Naive thymus-derived CD8-positive, alpha-beta T cell (primary cell): ENCODE measurements at places on chromosomes 11 and 22. TPM values are rescaled to one million over a fixed set of nuclear protein-coding genes. Genes with fewer than 3 reads are reported as not detected.

- DNase-seq = no peak
- no peaks in the 10 kb centered on the region for H3K4me1 ChIP-seq
- H3K27ac ChIP-seq = no peak overlapping the region
- H3K4me3 ChIP-seq = no peak overlapping the region
- H3K36me3 ChIP-seq = no peaks in the 10 kb centered on the region
- H3K27me3 ChIP-seq = no peaks in the 10 kb centered on the region
These were observed 201.5 kb upstream of the LUZP2 start for GRCh38 chr11:24295360-24295759.

DNA sequence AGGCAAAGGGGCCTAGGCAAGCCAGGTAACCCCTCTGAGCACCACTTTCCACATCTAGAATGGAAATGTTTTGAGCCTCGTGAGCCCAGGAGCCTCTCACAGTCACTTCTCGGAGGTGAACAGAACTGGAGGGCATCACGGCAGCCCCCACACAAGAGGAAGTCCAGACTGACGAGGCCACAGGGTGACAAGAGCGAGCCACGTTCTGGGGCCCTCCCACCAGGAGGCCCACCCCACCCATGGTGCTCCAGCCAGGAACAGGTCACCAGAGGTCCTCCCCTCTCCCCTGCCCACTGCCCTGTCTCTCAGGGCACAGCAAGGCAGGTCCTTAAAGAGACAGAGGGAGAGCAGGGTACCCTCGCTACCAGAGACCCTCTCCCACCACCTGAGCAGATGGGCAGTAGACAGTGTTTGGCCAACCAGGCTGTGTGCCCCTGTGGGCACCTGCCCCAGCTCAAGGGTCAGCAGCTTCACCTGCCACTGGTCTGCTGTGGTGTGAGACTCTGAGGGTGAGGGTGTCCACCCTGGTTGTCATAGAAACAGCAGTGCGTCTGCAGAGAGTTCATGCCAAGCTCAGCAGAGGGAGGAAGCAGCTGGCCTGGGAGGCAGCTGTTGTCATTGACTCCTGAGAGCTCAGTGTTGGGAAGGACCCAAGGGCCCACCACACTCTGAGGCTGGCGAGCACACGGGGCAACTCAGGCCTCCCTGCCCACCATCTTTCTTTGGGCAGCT, 31.4 kb downstream of the RSPH14 start:
- no peaks in the 10 kb centered on the region for H3K27me3 ChIP-seq
- no peaks in the 10 kb centered on the region for H3K36me3 ChIP-seq

- peaks cover 16% of the 10 kb centered on the region for H3K27me3 ChIP-seq
- no peaks in the 10 kb centered on the region for H3K36me3 ChIP-seq
- DNase-seq = no peak
- no peak overlapping the region for H3K27ac ChIP-seq
- H3K4me3 ChIP-seq = no peak overlapping the region
These were observed 48.2 kb upstream of the OR5P2 start for GRCh38 chr11:7844986-7845385.

- no peak for DNase-seq
- no peaks in the 10 kb centered on the region for H3K27me3 ChIP-seq
- H3K4me1 ChIP-seq = peaks cover 9% of the 10 kb centered on the region
- no peak overlapping the region for H3K4me3 ChIP-seq
- peak overlapping the region; percentile 69 for H3K27ac ChIP-seq
These were observed 30.4 kb downstream of the TBC1D22A start for GRCh38 chr22:46792841-46793261.

- H3K27me3 ChIP-seq = peaks cover 20% of the 10 kb centered on the region
- no peak for DNase-seq
- no peak overlapping the region for H3K27ac ChIP-seq
- no peaks in the 10 kb centered on the region for H3K36me3 ChIP-seq
- H3K4me1 ChIP-seq = peaks cover 4% of the 10 kb centered on the region
These were observed 167.0 kb upstream of the B3GAT1 start for GRCh38 chr11:134578807-134579723.

DNA sequence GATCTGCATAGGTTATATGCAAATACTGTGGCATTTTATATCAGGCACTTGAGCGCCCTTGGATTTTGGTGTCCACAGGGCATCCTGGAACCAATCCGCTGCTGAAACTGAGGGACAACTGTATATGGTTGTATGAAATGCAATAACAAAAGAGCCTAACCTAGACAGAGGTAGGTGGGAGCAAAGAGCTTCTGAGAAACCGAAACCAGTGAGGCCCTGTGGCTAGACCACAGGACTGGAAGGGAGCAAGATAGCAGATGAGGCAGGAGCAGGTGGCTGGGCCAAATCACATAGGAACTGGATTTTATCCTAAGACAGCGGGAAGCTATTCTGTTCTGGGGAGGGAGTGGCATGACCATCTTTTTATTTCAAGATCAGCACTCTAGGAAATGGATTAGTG, 30.1 kb downstream of the RCN1 start:
- peak overlapping the region; percentile 11 for H3K4me3 ChIP-seq
- DNase-seq = no peak
- peaks cover 20% of the 10 kb centered on the region for H3K4me1 ChIP-seq
- no peak overlapping the region for H3K27ac ChIP-seq
- H3K36me3 ChIP-seq = no peaks in the 10 kb centered on the region

DNA sequence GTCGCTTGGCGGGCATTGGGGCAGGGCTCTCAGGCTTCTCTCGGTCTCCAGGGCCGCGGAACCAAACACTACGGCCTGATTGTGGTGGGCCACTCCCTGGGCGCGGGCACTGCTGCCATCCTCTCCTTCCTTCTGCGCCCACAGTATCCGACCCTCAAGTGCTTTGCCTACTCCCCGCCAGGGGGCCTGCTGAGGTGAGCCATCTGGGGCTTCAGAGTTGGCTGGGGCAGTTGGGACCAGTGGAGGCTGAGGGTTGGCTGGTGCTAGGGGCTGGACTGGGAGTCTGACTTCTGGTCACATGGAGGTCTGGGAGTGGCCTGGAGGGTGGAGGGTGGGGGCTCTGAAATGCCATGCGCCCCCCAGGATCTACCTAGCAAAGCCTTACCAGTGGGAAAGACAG, 15.3 kb upstream of the MYRF start:
- no peak overlapping the region for H3K4me3 ChIP-seq
- peaks cover 5% of the 10 kb centered on the region for H3K4me1 ChIP-seq
- no peak overlapping the region for H3K27ac ChIP-seq
- no peak for DNase-seq

DNA sequence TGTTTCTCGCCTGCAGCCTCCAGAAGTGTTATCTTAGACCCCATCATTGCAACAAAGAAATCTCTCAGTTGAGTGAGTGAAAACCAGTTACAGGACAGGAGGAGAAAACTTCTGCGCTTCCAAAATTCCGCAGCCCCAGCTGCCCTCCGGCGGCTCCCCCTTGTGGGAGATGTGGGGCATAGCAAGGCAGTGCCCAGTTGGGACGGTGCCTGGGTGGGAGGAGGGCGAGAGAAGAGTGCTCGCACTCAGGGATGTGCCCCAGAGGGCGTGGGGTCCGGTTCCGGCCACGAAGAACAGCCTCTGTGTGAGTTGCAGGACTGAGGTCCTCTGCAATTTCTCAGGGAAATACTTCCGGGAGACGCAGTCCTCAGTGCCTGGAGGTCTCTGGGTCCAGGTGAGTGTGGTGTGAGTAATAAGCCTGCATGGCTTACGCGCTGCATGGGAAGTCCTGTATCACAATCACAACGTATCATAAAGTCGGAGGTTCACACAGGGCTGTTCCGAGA, 87.0 kb upstream of the BLID start:
- H3K27ac ChIP-seq = no peak overlapping the region
- H3K4me3 ChIP-seq = no peak overlapping the region
- H3K36me3 ChIP-seq = no peaks in the 10 kb centered on the region
- peak; percentile 12 for DNase-seq
- H3K4me1 ChIP-seq = no peaks in the 10 kb centered on the region

GRCh38 chr22:20532256-20532993, 25.0 kb downstream of the MED15 start:
- H3K27ac ChIP-seq = peak overlapping the region; percentile 89
- H3K4me1 ChIP-seq = peaks cover 78% of the 10 kb centered on the region
- H3K27me3 ChIP-seq = no peaks in the 10 kb centered on the region
- H3K36me3 ChIP-seq = peaks cover 6% of the 10 kb centered on the region
- peak overlapping the region; percentile 43 for H3K4me3 ChIP-seq

DNA sequence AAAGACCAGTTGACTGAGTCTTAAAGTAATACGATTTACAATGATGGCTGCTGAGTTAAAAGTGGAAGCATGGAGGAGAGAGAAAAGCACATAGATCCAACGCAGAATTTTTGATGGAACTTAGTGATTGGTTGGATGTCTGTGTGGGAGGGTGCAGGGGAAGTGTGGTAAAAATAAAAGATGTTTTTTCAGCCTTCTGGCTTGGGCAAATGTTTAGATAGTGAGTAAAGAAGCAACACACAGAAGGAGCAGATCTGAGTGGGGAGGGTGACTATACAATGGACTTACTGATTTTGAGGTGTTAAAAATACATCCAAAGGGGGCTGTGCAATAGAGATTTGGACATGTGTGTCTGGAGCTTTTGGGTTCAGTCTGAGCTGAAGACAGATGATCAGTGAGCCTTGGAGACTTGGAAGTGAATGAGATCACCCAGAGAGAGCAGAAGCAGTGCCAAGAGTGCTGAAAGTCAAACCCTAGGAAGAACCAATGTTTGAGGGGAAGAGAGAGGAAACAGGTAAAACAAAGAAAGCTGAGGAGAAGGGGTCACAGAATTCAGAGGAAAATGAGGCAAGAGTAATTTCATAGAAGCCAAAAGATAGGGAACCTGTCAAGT, 8.6 kb downstream of the GRIA4 start:
- H3K27me3 ChIP-seq = no peaks in the 10 kb centered on the region
- H3K4me1 ChIP-seq = no peaks in the 10 kb centered on the region
- no peak for DNase-seq
- no peak overlapping the region for H3K27ac ChIP-seq
- H3K36me3 ChIP-seq = no peaks in the 10 kb centered on the region

DNA sequence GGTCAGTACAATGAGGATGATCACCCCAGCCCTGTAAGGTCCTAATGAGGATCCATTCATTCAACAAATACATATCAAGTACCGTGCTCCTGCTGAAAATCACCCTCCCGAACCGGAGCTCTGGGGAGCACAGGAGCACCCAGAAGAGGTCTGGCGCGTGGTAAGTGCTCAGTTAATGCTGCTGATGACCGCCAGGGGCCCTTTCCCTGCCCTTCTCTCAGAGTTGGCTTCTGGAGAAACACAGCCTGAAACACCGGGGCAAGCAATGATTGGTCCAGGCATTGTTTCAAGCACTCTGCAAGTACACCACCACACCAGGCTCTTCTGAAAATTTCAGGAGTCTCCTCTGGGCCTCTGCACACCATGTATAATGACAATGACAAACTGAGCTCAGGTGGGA, 3.8 kb upstream of the CCDC86 start:
- peaks cover 36% of the 10 kb centered on the region for H3K4me1 ChIP-seq
- no peak for DNase-seq
- H3K27ac ChIP-seq = no peak overlapping the region
- H3K27me3 ChIP-seq = no peaks in the 10 kb centered on the region
- no peaks in the 10 kb centered on the region for H3K36me3 ChIP-seq

- no peak overlapping the region for H3K4me3 ChIP-seq
- H3K27me3 ChIP-seq = peaks cover 2% of the 10 kb centered on the region
- H3K4me1 ChIP-seq = no peaks in the 10 kb centered on the region
- H3K36me3 ChIP-seq = no peaks in the 10 kb centered on the region
- no peak for DNase-seq
- no peak overlapping the region for H3K27ac ChIP-seq
These were observed 384.4 kb upstream of the DDI1 start for GRCh38 chr11:103652013-103652412.

GRCh38 chr11:131246663-131247062, 123.8 kb upstream of the NTM start:
- no peak for DNase-seq
- no peak overlapping the region for H3K4me3 ChIP-seq
- H3K4me1 ChIP-seq = no peaks in the 10 kb centered on the region

DNA sequence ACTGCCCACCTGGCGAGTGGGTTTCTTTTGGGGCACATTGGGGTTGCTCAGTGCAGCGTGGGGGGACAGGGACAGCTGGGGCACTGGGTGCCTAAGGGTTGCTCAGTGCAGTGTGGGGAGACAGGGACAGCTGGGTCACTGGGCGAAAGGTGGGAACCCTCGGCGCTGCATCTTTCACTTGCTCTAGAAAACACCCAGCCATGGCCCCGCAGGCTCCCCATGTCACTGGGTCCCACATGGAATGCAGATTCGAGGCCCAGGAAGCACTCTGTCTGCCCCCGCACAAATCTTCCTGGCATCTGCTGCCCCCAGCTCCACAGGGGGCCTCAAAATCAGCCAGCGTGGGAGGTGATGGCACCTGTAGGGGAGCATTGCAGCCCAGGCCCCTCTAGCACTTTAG, 229.3 kb downstream of the BRD1 start:
- H3K36me3 ChIP-seq = peaks cover 5% of the 10 kb centered on the region
- no peak overlapping the region for H3K4me3 ChIP-seq
- no peak overlapping the region for H3K27ac ChIP-seq
- peaks cover 30% of the 10 kb centered on the region for H3K4me1 ChIP-seq
- no peak for DNase-seq

DNA sequence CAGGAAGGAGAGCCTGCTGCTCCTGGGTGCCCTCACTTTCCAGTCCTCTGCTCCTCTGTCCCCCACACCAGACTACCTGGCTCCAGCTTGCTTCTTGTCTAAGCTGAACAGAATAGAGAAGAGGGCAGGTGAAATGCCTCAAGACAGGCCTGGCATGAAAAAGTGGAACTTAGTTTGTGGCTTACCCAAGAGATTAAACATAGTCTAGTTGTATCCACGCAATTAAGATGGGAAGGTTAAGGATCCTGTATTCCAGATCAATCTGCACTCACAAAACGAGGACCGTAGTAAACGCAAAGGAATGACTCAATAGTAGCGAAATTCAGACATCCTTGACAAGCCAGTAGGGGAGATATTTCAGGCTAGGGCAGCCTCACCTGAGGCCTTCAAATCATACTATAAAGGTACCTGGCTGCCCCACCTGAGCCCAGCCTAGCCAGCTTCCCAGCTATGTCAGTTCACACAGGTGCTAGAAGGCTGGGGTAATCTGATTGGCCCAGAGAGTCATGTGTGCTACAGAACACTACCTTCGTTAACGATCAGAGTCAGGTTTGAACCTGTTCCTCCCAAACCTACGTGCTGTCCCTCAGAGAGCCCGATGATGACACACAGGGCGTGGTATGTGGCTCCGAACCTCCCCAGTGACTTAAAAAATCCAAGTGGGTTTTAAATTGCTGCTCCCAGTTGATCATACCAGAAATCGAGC, 46.5 kb downstream of the AHNAK start:
- no peak overlapping the region for H3K27ac ChIP-seq
- no peak overlapping the region for H3K4me3 ChIP-seq
- DNase-seq = no peak
- H3K27me3 ChIP-seq = peaks cover 16% of the 10 kb centered on the region
- H3K36me3 ChIP-seq = no peaks in the 10 kb centered on the region
- H3K4me1 ChIP-seq = peaks cover 1% of the 10 kb centered on the region

GRCh38 chr11:109914809-109915653, 178.2 kb upstream of the ZC3H12C start:
- H3K27ac ChIP-seq = no peak overlapping the region
- no peak for DNase-seq
- H3K27me3 ChIP-seq = no peaks in the 10 kb centered on the region
- no peaks in the 10 kb centered on the region for H3K4me1 ChIP-seq
- H3K36me3 ChIP-seq = no peaks in the 10 kb centered on the region

The AMBRA1 gene
- polyA plus RNA-seq = 16.3 TPM

The MS4A4A gene
- polyA plus RNA-seq = not detected

The CNTN5 gene
- polyA plus RNA-seq = not detected

The RCOR2 gene
- polyA plus RNA-seq = not detected

The PHOX2A gene
- polyA plus RNA-seq = not detected

The SOX6 gene
- polyA plus RNA-seq = not detected

The ACCS gene
- polyA plus RNA-seq = 1.2 TPM
